HuH-7.5 (cell line): ENCODE measurements at places on chromosomes 6 and 20.

- no peak for DNase-seq
Observed at GRCh38 chr20:33159713-33160112, 8.2 kb upstream of the BPIFA2 start.

DNA sequence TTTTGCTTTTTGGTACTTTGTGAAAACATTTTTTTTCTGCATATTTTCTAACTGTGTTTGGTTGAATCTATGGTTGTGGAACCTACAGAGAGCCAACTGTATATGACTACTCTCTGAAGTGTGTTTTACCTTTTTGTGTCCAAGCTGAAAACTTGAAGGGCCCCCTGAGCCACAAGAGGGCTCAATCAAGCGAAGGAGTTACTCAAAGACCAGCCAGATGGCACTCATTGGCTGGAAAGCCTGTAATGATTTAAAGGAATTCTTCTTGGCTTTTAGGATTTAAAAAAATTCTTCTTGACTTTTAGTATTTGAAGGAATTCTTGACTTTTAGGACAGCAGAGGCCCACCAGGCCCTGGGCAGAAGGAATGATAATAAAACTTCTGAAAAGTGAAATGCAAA lies 27.0 kb upstream of the ECI2 start:
- no peak for DNase-seq

DNA sequence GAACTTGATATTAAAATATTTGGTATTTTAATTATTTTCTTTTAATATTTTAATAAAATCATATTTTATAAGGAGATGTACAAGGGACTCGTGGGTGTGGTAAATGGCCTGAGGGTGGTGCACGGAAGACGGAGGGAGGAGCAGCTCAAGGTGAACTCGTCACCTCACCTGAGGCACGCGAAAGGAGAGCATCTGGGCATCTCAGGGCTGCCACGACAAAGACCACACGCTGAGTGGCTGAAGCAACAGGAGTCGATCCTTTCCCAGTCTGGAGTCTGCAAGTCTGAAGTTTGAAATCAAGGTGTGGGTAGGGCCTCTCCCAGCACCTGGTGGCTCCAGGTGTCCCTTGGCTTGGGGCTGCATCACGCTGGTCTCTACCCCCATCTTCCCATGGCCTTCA lies 39.7 kb downstream of the APCDD1L start:
- no peak for DNase-seq

GRCh38 chr6:29816030-29816429 lies 11.6 kb upstream of the HLA-G start:
- no peak for DNase-seq

DNA sequence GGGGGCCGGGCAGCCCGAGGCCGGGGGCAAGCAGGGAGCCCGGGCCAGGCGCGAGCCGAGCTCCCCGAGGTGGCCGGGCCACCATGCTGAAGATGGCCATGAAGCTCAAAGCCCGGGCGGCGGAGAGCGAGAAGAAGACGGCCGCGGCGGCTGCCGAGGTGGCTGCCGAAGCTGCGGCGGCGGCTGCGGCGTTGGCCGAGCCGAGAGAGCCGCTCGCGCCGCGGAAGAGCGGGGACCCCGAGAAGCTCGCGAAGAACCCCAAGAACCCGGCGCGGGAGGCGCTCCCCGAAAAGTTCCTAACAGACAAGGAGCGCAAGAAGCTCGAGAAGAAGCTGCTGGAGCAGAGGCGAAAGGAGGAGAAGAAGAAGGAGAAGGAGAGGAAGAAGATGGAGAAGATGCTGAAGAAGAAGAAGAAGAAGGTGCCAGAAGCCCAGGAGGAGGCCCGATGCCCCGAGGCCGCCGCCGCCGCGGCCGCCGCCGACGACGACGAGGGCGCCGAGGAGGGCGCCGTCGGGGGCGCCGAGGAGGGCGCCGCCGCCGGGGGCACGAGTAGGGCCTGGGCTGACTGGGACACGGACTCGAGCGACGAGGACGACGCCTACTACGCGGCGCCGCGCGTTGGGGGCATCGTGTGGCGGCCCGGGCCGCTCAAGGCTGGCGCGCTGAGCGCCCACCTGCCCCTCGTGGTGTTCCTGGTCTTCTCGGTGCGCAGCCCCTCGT lies 37.4 kb downstream of the GNAS start:
- DNase-seq, result no peak

DNA sequence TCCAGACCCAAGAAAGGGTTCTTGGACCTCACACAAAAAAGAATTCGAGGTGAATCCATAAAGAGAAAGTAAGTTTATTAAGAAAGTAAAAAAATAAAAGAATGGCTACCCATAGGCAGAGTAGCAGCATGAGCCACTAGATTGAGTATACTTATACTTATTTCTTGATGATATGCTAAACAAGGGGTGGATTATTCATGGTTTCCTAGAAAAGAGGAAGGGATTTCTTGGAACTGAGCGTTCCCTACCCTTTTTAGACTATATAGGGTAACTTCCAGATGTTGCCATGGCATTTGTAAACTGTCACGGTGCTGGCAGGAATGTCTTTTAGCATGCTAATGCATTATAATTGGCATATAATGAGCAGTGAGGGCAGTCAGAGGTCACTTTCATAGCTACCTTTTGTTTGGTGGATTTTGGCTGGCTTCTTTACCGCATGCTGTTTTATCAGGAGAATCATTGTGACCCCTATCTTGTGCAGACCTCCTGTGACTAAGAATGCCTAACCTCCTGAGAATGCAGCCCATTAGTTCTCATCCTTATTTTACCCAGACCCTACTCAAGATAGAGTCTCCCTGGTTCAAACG lies 44.3 kb downstream of the TENT5A start:
- no peak for DNase-seq

- no peak for DNase-seq
Observed at GRCh38 chr6:165920896-165921671, 246.6 kb downstream of the TBXT start.

DNA sequence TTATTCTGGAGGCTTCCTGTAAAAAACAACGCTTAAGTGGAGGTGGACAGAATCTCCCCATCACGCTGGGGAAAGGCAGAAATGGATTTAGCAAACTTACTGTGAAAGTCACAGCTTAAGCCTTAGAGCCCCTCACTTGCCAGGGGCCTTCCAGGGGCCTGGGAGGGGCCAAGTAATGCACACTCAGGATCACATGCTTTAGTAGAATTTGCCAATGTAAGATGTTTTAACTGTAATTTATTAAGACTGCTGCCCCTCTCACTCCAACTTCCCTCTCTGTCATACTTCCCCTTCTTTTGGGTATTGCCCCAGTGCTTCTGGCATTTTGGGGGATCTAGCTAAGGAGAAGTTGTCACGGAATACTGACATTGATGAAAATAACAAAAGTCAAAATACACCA lies 12.6 kb upstream of the ADA start:
- no peak for DNase-seq

- DNase-seq, result no peak
Observed at GRCh38 chr20:9835302-9835701, 3.6 kb downstream of the PAK5 start.

- no peak for DNase-seq
Observed at GRCh38 chr20:63484651-63485403, 12.4 kb upstream of the KCNQ2 start.

DNA sequence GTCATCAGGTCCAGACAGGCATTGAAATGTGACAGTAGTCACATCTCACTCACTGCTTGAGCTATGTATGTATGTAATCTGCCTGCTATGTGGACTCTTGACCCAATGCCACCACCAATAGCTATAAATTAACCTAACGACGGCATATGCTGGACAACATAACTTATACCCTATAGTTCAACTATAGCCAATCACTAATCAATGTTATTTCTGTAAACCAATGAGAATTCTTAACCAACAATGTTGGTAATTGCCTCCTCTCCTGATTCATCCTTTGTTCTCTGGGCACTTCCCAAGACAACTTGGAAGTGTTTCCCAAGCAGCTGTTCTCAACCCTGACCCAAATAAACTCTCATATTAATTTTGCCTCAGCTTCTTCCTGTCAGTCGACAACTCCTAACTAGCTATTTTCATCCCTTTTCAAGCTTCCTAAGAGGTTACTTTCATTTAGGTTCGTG lies 24.1 kb upstream of the SERPINB1 start:
- DNase-seq, result no peak

GRCh38 chr20:31494131-31494530 lies 19.0 kb downstream of the REM1 start:
- DNase-seq, result no peak

DNA sequence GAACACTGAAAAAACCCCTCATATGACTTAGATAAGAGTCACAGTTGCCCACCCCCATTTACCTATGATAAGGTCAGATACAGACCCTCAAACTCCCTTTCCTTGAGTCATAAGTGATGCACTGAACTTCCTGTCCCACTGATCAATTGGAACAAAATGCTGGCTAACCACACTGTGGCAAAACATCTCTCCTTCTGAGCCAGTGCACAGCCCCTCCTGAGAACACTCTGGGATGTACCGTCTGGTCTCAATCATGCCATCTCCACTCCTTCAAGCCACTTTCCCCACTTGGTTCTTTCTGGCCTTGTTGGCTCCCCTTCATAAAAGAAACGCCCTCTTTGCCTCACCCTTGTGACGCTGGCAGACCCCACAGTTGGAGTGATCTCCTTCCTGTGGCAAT lies 42.6 kb upstream of the NXT1 start:
- no peak for DNase-seq

DNA sequence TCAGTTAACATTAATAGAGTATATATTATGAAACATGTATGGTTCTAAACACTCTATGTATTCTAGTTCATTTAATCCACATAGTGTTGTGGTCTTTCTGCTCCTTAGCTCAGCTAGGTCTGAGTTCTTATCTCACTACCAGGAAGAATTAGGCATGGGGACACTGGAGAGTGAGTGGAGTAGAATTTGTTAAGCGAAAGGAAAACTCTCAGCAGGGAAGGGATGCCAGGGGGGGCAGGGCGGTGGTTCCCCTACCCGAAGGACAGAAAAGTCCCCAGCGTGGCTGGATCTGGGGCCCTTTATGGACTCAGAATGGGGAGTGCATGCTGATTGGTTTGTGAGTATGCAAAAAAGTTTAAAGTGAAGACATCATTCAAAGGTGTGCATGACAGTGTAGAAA lies 727.5 kb downstream of the TBC1D32 start:
- DNase-seq, result no peak

GRCh38 chr6:164246082-164246481 lies 831.6 kb downstream of the QKI start:
- DNase-seq, result no peak

DNA sequence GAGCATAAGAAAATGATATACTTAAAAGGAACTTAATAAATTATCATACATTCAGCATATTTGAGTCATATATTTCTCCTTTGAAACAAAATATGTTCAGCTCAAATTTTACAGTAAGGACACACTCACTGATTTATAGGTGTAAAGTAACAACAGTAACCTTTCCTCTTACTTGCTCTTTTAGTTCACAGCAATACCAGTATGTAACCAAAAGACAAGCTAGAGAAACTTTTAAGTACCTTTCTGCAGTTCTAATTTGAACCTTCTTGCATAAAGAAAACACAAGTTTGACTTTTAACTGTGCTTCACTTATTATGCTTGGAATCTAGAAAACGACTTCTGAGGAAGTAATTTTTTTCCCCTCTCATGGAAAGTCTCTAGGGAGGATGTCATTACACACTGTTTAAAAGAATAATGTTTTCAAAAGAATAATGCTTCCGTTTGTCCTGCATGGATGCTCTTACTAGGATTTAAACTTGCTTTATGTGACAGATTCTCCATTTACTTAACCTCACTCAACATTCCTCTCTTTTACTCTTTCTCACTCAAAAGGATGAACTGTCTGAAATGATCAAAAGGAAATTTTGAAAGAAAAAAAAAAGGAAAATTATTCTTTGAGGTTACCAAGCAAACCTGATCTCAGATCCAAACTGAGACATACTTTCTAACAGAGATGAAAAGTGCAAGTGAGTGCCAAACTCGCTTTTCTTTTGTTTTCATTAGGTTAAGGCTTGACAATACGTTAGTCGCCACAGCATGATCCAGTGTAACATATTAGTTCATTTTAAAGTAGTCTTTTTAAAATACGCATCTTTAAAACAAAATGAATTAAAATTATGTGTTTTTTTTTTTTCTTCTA lies 22.4 kb upstream of the CALHM6 start:
- no peak for DNase-seq

DNA sequence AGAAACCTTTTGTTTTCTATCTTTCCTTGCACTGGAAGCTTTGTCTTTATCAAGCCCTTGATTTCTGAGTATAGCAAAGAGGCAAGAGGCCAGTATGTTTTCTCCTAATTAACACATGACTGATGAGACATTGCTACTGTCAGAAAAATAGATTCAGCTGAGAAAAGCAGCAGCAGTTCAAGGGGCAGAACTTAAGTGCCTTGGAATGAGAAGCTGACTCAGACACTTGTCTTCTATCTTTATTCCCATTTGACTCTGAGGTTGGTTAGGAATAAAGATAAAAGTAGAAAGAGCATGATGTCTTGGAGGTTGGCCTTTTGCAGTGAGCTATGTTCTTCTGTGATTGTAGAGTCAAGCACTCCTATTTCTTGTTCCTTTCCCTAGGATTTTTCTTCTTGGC lies 79.1 kb upstream of the MAN1A1 start:
- no peak for DNase-seq

- DNase-seq, result no peak
Observed at GRCh38 chr6:117169064-117169665, 96.2 kb upstream of the VGLL2 start.

DNA sequence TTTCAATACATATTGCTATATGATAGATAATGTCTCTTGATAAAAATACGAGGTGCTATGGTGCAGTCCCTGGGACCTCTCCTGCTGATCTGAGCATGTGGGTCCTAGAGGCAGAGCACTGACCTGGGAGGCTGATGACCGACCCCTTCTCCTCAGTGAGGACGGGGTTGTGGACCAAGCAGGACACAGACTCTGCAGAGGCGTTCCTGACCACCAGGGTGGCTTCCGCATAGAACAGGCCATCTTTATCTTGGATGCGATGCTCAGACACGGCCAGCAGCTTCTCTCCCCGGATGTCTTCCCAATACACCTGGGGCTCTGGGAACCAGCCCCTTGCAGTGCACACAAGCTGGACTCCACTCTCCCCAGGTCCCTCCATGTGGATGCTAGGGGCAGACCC lies 4.2 kb downstream of the BTNL2 start:
- no peak for DNase-seq

GRCh38 chr6:138088326-138088762 lies 18.9 kb downstream of the PERP start:
- DNase-seq, result no peak

- no peak for DNase-seq
Observed at GRCh38 chr20:50111120-50111828, 1.7 kb downstream of the UBE2V1 start.

GRCh38 chr6:15304337-15305042 lies 58.6 kb downstream of the JARID2 start:
- DNase-seq, result no peak

- peak; percentile 91 for DNase-seq
Observed at GRCh38 chr20:2750491-2751251, 49.8 kb downstream of the CPXM1 start.
